ENCODE measurements at places on chromosomes 4 and X.

- no peak for DNase-seq
These were observed 45.6 kb upstream of the GRIA3 start for GRCh38 chrX:123138473-123138872.

DNA sequence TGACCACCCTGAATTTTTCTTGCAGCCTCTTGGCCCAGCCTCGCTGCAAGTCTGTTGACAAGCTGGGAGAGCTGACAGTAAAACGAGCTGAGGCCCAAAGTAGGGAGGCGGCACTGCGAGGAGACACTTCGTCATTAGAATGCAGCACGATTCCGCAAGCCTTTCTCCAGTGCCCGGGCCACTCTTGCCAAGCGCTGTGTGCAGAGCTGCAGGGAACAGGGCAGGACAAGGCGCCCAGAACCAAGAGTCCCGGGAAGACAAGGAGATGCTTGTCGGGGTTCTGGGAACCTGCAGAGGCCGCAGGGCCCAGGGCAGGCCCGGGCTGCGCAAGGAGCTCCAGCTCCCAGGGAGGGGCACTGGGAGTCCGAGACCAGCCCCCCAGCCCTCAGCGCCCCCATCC is 187.1 kb downstream of the BCOR start:
- no peak for DNase-seq

DNA sequence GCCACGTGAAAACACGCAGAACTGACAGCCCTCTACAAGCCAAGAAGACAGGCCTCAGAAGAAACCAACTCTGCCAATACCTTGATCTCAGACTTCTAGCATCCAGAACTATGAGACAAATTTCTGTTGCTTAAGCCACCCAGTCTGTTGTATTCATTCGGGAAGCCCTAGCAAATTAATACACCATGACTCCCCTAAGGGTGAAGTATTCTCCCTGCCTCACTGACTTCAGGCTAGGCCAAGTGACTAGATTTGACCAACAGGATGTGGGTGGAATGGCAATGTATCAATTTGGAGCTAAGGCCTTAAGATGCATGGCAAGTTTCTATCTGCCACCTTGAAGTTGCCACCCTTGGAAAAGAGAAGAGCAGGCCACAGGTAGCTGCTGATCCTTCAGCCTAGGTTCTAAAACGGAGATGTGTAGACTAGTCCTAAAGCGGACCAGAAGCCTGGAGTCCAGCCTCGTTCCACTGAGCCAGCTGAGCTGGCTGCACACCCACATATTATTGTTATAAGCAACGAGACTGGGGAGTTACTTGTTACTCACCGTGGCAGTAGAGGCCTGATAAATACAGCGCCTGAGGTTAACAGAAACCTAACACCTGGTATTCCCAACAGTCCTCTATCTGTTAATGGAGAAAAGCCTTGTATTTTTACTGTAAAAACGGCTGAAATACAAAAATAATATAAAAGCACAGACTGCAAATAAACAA is 16.4 kb downstream of the SCARB2 start:
- no peak for DNase-seq

DNA sequence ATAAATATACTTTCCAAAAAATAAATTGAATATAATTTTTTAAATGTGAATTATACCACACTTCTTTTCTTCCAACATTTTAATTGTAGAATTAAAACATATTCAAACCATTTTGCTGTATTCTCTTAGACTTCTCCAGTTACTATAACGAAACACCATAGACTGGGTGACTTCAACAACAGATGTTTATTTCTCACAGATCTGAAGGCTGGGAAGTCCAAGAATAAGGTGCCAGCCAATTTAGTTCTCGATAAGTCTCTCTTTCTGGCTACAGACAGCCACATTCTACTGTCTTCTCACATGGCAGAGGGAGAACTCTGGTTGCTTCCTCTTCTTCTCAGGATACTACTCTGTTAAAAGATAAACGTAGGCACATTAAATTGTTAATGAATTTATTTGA is 155.8 kb upstream of the UGT8 start:
- no peak for DNase-seq

DNA sequence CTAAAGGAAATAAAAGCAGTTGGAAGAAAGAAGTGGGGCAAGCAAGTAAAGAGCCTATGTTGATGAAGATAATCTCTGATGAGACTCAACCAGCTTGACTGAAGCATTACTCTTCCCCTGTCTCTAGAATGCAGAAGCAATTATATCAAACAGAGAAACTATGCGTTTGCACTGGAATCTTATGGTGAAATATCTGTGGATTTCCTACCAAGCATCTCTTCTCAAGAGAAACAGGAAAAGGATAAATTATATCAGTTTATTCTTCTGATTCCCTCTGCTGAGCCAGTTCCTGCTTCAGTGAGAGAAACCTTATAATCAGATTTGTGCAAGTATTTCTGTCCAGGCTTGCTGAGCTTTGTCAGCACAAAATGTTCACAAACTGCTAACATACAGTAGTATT is 316.7 kb upstream of the SLC7A11 start:
- no peak for DNase-seq

- DNase-seq, result no peak
These were observed 36.5 kb upstream of the PPM1K start for GRCh38 chr4:88320780-88321373.

GRCh38 chrX:32408389-32408788 is 803.0 kb downstream of the DMD start:
- DNase-seq, result no peak

DNA sequence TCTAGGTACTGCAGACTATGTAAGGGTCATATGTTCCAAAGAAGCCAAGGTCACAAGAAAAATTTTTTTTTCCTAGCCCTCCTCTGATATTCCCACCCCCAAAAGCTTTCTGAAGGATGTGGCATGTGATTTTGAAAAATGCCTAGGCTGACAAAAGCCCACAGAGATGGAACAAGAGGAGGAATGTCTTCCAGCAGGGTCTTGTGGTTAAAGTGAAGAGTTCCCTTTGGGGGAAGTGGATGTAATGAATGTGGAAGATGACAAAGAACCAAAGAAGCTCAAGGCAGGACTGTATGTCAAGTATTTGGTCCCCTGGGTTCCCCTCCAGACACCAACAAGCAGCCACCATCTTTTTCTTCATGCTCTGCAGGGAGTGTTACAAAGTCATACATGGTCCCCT is 268.8 kb downstream of the BCOR start:
- no peak for DNase-seq

- DNase-seq, result no peak
These were observed 38.8 kb upstream of the AFAP1 start for GRCh38 chr4:7978489-7978888.

GRCh38 chrX:129650183-129650689 is 4.5 kb downstream of the APLN start:
- DNase-seq, result no peak

DNA sequence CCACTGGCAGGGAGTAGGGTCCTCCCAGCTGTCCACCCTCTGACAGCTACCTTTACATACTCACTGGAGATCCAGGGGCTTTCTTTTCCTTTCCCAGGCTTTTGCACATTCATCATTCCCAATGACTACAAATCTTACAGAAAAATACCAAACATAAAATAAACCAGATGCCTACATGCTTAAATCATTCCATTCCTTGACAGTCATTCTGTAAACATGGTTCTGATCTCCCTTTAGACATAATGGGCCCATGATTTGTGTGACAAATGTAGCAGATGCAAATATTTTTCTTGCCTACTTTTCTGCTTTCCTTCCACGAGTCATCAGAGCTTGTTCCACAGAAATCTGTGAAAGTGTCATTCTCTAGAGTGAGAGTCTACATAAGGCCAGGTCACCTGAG is 207.0 kb downstream of the IDS start:
- no peak for DNase-seq

DNA sequence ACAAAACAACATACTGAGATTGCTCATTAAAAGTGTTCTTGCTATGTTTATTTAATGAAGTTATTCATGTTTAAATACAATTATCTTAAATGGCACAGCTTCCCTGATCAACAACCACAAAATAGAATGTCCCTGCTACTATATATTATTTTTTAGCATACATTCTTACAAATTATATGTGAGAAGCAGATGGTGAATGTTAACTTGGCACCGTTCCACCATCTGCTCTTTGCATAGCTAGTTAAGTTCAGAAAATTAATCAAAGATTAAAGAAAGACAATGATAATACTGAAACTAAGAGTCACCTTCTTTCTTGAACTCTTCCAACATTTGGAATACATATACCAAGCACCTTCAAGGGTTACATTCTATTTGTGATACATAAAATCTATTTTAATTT is 94.2 kb downstream of the PPP3CA start:
- no peak for DNase-seq

DNA sequence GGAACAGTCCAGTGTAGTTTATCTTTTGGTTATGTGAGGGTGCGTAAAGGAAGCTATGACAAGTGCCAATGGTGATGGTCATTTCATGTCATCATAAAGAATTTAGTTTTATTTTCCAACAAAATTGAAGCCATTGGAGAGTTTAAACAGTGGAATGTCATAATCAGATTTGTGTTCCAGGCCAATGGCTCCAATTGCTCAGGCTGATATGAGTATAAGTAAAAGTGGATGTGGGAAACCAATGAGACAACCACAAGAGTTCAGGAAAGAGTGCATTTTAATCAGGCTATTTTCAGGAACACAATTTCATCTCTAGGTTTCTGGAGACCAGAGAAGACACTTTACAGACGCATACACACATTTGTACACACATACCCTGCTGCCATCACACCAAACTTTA is 20.7 kb downstream of the SPANXC start:
- DNase-seq, result no peak

- no peak for DNase-seq
These were observed 16.0 kb upstream of the MID1 start for GRCh38 chrX:10636337-10636736.

GRCh38 chr4:83408908-83409307 is 46.7 kb downstream of the HELQ start:
- no peak for DNase-seq

DNA sequence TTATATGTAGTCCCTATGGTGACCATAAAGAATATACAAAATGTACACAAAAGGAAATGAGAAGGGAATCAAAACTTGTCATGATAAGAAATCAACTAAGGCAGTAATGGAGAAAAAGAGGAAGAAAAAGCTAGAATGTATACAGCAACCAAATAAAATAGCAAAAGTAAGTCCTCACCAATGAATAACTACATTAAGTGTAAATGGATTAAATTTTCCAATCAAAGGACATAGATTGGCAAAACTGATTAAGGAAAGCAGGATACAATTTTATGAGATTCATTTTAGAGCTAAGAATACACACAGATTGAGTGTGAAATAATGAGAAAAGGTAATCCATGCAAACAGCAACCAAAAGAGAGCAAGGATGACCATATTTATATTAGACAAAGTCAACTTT is 157.4 kb downstream of the TET2 start:
- no peak for DNase-seq

GRCh38 chr4:75821966-75822365 is 80.3 kb downstream of the PPEF2 start:
- DNase-seq, result no peak

GRCh38 chr4:25433966-25434827 is 57.1 kb downstream of the ANAPC4 start:
- DNase-seq, result no peak

DNA sequence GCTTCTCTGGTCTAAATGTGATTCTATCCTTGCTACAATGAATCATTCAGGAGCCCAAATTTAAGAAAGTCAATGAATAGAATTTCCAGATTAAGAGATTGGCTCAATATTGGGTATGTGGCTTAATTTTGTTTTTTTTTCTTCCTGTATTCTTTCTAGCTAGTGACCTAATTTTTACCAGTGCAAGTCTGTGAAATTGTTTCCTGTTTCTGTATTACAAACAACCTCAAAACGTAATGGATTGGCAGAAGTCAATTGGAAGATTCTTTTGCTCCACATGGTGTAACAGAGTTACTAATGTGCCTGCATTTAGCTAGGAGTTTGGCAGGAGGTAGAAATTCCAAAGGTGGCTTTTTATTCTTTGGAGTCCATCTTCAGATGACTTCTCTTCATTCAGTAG is 17.6 kb downstream of the DYNLT3 start:
- DNase-seq, result no peak

DNA sequence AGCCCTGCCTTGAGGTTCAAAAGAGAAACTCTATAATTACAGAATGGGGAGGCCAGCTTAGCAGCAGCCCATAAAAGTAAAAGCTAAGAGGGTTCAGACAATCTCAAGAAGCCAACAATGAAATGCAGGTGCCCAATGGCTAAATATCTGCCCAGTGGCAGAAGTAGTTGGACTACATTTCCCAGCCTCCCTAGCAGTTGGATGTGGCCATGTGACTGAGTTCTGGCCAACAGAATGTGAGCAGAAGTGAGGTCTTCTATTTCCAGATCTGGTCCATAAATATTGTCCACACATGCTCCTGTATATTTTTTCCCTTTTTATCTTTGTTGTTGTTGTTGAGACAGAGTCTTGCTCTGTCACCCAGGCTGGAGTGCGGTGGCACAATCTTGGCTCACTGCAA is 127.9 kb upstream of the NHS start:
- DNase-seq, result no peak

DNA sequence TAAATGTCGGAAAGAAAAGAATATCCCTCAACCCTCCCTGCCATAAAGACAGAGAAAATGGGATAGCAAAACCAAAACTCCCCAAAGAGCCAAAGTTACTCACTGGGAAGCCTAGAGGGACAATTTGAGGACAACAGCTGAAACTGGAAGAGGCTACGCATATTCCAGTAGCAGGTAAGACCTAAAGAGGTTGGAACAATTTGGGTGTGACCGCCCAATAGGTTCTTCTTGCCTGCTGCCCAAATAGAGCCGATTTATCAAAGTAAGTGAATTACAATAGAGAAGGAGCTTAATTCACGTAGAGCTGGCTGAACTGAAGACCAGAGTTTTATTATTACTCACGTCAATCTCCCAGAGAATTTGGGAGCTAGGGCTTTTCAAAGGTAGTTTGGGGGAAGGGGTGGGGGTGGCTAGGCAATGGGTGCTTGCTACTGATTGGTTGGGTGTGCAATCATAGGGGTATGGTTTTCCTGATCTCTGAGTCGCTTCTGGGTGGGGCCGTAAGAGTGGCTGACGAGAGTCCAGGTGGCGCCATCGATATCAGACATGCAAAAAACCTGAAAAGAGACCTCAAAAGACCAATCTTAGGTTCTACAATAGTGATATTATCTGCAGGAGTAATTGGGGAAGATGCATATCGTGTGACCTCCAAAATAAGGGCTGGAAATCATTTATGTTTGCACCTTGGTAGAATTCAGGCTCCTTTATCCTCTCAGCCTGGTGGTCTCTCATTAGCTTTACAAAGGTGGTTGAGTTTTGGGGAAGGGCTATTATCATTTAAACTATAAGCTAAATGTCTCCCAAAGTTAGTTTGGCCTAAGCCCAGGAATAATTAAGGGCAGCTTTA is 39.0 kb upstream of the SLC7A3 start:
- DNase-seq, result no peak

DNA sequence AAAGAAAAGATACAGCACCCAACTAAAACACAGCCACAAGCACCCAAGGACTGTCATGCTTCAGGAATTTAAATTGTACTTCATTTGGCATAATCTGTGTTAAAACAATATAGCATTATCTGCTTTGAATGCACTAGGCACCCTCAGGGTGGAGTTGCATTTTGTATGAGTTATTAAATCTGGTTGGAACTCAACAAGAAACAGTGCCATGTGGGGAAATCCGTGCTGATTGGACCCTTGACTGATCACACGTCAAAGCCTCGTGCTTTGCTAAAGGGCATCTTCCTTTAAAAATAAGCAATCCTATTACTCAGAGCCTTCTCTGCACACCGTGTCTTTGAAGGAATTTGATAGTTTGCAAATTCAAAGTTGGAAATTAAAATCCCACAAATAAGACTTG is 35.4 kb downstream of the IGFBP7 start:
- no peak for DNase-seq

- DNase-seq, result no peak
These were observed 340.7 kb upstream of the HS3ST1 start for GRCh38 chr4:11769434-11769833.

GRCh38 chr4:156972379-156973015 is 898 bp upstream of the PDGFC start:
- no peak for DNase-seq
